ENCODE measurements at places on chromosomes 4 and X.
A peak's percentile ranks its signal among the peaks of the same experiment; 100 is the strongest.

DNA sequence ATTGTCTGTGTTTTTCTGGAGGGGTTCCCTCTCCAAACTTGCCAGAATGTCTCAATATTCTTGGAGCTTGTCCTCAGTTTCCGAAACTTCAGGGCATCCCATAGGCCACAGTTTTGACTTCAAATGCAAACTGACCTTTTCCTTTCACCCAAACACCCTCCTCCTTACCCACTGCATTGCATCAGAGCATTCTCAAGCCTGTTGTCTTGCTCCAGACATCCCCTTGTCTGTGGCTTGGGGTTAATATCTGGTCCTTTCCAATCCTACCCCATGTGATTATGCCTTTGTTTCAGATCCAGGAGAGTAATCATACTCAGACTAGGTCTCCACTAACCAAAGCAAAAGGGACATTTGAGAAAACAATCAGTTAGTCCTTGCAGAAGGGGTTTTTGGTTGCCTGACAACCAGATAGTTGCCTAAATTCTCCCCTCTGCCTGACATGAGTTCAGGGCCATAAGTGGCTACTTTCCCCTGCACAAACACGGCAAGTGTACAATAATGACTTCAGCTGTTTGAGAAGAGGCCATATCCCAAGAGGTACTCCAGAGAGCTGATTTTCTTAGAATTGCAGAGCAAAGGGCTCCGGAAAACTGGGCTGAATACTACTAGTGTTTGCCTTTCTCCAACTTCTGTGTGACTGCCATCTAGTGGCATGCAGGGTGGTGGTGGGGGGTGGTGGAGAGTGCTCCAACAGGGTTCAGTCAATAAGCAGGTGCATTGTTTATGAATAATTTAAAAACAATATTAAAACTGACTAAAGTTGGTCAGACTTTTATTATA lies 130.2 kb downstream of the CHRDL1 start:
- peak; percentile 18 for DNase-seq

GRCh38 chrX:39853417-39854030 lies 244.2 kb downstream of the BCOR start:
- DNase-seq: no peak

- no peak for DNase-seq
These were observed 19.5 kb downstream of the ZNF275 start for GRCh38 chrX:153353416-153353815.

DNA sequence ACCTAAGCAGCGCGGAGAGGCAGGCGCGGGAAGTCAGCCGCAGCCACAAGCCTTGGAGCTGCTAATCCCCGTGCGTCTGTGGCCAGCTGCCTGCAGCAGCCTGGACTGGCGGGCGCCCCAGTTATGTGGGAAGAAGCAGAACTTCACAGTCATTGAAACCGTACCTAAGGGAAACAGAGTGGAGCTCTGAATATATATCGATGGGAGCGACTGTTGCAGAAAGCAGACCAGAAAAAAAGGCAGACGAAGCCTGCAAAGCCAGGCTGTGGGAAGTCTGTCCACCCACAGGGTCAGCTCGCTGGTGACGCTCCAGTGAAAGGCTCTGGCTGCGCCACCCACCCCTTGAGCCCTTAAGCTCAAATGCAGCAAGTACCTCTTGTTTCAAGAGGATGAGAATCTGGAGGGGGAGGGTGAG lies 24.7 kb downstream of the KCNE5 start:
- DNase-seq: no peak

- DNase-seq: no peak
These were observed 61.2 kb downstream of the TSC22D3 start for GRCh38 chrX:107714206-107714891.

- no peak for DNase-seq
These were observed 13.1 kb upstream of the RNF212 start for GRCh38 chr4:1126506-1126905.

- peak; percentile 44 for DNase-seq
These were observed 789 bp downstream of the ARHGAP10 start for GRCh38 chr4:147732518-147733235.

DNA sequence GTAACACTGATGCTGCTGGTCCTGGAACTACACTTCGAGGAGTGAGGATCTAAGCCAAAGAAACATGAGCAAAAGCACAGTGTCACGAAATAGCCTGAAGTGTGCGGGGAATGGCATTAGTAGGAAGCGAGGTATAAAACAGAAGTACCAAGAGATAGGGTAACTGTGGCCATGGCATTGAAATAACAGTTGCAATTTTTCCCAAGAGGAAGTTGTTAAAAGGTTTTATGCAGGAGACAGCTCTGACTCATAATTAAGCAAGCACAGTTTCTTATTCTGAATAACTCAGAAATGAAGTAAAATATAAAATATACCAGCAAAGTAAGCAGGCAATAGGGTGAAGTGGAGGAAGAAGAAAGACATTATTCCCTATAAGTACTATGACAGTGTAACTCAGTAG lies 90.3 kb upstream of the TMEM150C start:
- no peak for DNase-seq

GRCh38 chr4:3192827-3193226 lies 56.1 kb upstream of the MSANTD1 start:
- no peak for DNase-seq

DNA sequence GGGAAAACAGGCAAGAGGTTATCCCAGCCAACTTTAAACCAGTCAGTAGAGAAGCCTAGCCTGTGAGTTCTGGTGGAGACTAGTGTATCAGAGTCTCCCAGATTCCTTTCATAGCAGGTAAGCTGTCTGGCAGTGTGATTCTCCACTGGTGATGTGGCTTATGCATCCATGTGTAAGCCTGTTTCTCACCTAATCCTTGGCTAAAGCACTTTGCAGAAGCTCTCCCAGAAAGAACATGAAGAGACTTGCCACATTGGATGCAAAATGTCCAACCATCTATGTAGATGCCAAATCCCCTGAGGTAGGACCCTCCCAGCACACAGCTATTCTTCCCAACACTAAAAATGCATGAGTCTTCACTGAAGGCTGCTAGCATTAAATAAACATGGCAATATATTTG lies 111.7 kb downstream of the CHRNA9 start:
- no peak for DNase-seq

DNA sequence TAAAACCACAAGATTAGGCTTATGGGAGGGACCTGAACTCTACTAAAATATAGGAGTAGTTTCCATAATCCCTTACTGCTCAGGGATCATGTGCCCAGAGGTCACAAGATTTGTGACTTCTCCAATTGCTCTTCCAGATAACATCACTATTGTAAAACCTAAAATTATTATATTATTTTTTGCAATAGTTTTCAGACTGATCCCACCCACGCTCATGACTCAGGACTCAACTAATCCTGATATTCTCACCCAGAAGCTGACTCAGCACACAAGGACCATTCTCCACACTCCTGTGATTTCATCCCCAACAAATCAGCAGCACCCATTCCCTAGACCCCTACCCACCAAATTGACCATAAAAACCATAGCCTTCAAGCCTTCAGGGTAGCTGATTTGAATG lies 24.0 kb upstream of the RPL34 start:
- DNase-seq: no peak

DNA sequence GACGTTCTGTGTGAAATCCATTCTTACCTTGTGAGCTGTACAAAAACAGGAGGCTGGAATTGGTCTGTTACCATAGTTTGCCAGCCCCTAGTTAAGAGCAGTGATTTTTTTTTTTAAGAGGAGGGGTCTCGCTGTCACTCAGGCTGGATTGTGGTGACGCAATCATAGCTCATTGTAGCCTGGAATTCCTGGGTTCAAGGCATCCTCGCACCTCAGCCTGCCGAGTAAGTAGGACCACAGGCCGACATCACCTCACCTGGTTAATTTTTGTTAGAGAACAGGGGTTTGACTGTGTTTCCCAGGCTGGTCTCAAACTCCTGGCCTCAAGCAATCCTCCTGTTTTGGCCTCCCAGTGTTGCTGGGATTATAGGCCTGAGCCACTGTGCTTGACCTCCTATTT lies 7.5 kb downstream of the USP9X start:
- DNase-seq: no peak

DNA sequence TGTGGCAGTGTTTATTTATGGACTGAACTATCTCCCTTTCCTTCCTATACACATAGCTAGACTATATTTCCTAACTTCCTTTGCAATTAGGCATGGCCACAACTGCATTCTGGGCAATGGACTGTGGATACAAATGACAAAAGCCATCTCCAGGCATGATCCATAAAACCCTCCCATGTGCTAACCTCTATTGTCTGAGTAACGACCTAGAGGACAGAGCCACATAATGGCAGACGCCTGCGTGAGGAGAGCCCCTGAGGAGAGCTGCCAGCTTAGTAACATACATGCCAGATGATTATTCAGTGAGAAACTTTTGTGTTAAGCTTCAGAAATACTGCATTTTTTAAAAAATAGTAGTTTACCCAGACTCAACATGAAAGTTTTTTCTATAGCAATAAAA lies 142.9 kb downstream of the ADGRA3 start:
- DNase-seq: no peak

DNA sequence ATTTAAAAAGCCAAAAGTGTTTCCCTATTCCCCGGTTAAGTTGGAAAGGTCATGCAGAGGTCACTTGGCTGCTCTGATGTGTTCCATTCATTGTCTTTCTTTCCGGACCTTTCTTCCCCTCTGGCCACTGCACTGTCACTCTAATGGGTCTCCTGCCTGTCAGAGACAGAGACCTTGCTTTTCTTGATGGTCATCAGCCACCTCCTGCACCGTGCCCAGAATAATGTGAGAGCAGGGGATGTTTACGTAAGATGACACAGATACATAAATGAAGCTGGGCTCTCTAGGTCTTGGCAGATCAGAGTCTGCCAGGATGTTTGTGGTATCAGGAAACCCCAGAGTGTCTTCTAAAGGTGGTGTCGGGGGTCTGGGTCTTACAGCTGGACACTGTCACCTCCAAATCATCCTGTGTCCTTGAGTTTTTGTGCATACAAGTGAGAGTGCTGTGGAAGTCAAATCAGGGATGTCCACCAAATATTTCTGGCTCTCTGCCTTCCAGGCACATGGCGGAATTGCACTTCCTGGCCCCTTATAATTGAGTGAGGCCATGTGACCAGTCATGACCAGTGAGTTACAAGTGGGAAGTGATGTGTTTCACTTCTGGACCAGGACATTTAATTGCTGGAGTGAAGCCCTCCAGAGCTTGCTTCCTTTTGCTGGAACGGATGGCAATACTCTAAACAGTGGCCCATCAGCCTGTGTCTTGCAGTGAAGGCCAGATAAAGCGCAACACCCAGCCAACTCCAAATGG lies 130.6 kb upstream of the ATP6AP2 start:
- no peak for DNase-seq

GRCh38 chrX:120087289-120088017 lies 10.0 kb upstream of the RHOXF2B start:
- no peak for DNase-seq

GRCh38 chrX:11996810-11997209 lies 141.5 kb upstream of the FRMPD4 start:
- no peak for DNase-seq

DNA sequence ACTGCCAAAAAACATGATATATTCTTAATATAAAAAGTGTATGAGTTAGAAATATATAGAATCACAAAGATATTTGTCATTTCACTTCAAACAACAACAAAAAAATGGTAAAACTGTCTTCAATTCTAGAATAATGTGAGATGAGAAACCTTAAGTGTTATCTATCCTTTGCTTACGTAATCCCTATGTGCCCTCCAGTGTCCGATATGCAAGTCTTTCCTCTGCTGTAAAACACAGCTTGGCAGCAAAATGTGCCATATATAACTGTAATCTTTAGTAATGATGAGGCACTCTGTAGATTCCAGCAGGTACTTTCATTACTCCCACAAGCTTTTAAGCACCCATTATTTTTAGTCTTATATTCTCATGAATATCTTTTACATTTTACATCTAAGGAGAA lies 555.1 kb upstream of the FRG1 start:
- DNase-seq: no peak

DNA sequence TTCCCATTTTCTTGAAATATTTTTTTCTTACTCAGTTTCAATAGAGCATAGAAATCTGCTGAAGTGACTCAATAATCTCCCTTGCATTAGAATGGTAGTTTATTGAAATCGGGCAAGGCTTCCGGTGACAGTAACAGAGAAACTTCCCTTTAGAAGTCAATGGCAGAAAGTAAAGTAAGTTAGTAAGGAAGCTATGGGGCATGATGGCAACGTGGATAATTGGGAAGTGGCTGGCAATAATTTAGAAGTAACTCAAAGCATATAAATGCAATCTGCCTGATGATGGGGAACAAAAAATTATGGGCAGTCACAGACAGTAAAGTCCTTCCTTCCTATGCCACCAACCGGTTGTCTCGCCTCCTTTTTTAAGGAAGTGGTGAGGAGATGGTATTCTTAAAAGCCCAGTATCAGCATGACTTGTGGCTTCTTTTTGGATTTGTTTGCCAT lies 7.6 kb downstream of the CYBB start:
- peak; percentile 61 for DNase-seq

DNA sequence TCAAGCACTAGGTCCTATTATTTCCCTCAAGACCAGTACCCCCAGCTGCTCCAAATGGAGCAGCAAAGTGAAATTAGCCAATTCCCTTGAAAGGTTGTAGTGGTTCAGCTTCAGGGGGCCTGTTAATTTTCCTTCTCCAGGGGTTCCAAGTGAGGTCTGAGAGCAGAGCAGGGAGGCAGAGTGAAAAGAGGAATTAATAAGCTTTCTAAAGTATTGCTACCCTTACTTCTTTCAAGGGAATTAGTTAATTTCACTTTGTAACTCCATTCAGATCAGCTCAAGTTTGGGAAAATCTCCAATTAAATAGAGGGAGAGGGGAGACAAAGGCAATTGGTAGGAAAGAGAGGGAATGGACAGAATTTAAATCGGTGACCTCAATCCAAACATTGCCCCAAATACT lies 78.7 kb upstream of the SLC7A11 start:
- no peak for DNase-seq

DNA sequence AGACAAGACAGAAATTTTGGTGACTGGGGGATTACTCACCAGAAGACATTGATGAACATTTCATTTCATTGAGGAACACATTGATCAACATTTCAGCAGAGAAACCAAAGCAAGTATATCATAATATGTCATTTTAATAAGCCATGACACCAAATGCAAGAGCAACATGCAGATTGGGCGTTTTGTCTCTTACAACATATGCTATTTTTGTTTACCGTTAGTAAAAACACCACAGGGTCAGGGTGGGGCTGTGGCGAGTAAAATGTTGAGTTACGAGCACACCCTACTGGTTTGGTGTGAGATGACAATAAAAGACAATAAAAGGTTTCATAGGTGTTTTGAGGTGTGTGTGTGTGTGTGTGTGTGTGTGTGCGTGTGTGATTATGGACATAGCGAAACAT lies 294.5 kb downstream of the PDGFC start:
- DNase-seq: peak; percentile 63

GRCh38 chr4:102388611-102389010 lies 43.3 kb upstream of the SLC39A8 start:
- no peak for DNase-seq

- DNase-seq: no peak
These were observed 98.5 kb upstream of the MAP3K15 start for GRCh38 chrX:19613645-19614323.
